Stimulated activated CD8-positive, alpha-beta memory T cell treated with anti-CD3 and anti-CD28 coated beads, Interleukin-4, amount 100 ng/mL, for 4 hours (primary cell): ENCODE measurements at places on chromosomes 5 and 9.

DNA sequence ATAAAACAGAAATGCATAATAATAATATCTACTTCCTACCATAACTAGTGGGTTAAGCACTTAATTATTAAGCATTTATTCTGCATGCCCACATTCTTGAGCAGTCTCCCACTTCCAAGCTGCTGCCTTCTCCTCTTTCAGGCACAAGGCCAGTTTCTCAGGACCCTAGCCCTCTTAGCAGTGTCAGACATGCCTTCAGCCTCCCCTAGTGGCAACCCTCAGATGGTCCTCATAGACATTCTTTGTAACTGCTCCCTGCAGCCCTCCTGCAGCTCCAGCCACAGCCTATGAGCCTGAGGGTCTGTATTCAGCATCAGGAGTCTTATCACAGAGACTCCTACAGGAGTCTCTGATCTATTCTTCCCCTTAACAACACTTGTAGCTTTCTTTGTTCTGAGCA, 3.9 kb downstream of the IL9 start:
- DNase-seq = no peak

GRCh38 chr5:179309383-179309670, 35.9 kb downstream of the ADAMTS2 start:
- DNase-seq = no peak

GRCh38 chr5:154211641-154212390, 21.3 kb downstream of the GALNT10 start:
- no peak for DNase-seq

GRCh38 chr9:89274838-89275237, 36.2 kb upstream of the CKS2 start:
- no peak for DNase-seq

GRCh38 chr5:68114378-68115040, 101.0 kb upstream of the PIK3R1 start:
- DNase-seq = no peak

DNA sequence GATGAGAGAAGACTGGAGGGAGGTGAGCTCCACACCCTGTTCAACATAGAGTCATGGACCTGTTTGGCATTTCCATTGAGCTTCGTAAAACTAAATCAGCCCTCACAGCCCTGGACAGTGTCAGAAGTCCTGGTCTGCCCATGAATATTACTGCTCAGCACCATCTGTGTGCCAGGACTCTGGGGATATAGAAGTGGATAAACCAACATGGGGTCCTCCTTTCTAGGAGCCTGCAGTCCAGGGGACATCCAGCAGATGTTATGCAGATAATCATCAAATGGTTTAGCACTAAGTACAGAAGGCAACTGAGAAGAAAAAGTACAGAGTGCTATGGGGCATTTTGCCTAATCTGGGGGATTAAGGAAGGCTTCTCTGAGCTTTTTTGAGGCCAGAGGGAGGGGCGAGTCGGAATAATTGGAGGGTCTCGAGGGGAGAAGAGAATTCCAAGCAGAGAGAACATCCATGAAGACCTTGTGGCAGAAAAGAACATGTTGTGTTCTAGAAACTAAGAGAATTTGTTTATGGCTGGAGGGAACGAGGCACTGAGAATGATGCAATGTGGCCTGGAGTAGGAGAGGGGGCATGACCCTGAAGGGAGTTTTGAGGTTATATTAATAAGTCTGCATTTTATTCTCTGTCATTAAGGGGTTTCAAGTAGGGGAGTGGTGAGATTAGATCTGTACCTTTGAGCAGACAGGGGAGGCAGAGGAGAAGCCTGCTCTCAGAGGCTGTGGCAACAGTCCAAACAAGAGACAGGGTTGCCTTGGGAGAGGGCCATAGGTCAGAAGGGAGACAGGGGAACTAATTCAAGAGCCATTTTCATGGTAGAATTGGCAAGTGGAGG, 63.5 kb upstream of the SLC2A8 start:
- DNase-seq = no peak

- no peak for DNase-seq
Measured at GRCh38 chr5:179618923-179619554, 4.4 kb downstream of the HNRNPH1 start.

DNA sequence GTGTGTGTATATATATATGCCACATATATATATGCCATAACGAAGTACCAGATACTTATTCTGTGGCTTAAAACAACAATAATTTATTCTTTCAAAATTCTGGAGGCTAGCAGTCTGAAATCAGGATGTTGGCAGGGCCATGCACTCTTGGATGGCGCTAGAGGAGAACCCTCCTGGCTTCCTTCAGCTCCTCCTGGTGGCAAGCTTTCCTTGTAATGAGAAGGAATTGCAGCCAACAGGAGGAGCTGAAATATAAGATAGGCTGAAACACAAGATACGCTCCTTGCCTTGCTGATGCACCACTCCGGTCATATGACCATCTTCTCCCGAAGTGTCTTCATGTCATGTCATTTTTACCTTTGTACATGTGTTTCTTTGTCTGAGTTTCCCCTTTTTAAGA, 368.1 kb upstream of the CTNND2 start:
- no peak for DNase-seq

- no peak for DNase-seq
Measured at GRCh38 chr5:147057051-147057450, 177.8 kb upstream of the STK32A start.

- DNase-seq = no peak
Measured at GRCh38 chr5:102737805-102738469, 17.2 kb upstream of the PAM start.

GRCh38 chr5:2532809-2533208, 218.7 kb downstream of the IRX2 start:
- DNase-seq = no peak

GRCh38 chr5:41918105-41918504, 7.0 kb upstream of the FBXO4 start:
- no peak for DNase-seq
